ENCODE measurements at places on chromosomes 5 and 9.

DNA sequence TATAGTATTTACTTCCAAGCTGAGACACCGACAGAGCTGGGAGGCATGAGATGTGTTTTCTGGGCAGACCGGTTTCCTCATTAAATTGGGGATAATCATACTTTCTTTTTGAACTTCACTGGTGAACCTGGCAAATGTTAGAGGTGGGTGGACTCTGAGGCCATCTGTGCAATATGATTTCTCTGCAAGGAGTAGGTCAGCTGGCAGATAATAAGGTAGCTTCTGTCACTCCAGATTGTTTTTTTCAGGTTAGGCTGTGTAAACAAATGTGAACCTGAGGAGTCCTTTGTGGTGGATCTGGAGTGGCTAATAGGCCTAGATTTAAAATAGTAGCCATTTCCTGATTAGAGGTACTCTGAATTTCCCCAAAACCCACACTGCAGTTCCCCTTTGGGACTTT, 75.4 kb upstream of the S1PR3 start:
- DNase-seq = no peak

DNA sequence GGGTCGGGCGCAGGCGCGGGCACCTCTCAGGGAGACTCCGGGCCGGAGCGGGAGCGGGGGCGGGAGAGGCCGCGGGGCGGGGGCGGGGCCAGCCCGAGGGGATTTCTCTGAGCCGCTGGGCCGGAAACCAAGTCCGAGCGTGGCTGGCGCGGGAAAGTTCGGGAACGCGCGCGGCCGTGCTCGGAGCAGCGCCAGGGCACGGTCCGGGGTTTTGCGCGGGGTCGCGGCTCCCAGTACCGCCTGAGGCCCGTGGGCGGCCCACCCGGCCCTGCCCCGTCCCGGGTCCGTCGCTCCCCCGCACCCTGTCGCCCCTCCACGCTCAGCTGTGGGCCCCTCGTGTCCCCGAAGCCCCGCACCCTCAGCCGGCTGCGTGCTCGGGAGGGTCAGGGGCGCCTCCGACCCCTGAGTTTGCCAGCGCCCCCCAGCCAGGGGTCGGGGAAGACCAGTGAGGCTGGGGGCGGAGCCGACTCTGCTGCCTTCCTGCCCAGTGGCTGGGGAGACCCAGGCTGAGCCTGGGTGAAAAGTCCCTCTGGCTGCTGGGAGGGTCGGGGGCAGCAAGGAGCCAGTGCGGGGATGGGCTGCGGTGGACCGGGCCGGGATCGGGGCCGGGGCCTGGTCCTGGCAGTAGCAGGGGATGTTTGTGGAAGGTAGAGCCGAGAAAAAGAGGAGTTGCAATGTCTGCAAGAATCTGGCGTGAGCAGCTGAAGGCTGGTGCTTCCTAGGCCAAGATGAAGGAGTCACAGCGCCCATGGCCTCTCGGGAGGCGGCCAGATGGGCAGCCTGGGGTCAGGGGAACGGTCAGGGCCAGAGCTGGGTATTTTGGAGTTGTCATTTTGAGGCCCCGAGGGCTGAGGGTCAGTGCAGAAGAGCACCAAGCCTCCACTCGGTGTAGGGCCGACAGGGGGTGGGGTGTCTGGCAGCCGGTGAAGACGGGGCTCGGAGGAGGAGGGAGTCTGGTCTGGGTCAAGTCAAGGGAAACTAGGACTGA, 588 bp downstream of the TRAF2 start:
- DNase-seq = no peak

DNA sequence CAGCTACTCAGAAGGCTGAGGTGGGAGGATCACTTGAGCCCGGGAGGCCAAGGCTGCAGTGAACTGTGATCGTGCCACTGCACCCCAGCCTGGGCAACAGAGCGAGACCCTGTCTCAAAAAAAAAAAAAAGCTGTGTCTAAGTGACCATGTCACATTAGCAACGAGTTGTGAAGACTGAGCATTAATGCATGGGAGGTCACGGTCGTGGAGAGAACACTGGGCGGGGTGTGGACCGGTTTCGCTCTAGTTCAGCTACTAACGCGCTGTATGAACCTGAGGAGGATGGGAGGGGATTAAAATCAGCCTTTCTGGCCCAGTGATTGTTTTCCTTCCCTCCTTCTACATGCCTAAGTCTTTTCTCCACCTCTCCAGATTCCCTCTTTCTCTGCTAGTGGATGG, 56.7 kb upstream of the CARTPT start:
- DNase-seq = no peak

DNA sequence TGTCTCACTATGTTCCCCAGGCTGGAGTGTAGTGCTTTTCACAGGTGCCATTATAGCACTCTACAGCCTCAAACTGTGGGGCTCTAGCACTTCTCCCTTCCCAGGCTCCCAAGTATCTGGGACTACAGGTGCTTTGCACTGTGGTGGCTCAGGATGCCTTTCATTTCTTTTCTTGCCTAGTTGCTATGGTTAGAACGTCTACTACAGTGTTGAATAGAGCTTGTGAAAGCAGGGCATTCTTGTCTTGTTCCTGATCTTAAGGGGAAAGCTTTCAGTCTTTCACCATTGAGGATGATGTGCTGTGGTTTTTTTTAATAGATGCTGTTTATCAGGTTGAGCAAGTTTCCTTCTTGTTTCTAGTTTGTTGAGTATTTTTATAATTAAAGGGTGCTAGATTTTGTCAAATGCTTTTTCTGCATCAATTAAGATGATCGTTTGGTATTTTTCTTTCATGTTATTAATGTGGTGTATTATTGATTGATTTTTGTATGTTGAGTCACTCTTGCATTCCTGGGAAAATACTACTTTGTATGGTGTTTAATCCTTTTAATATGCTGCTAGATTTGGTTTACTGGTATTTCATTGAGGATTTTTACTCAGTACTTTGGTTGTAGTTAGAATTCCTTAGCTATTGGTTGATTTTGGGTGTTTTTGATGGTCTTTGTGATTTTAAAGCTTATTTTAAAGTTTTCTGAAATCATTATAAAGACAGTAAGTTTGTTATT, 35.6 kb downstream of the GPBP1 start:
- DNase-seq = no peak

DNA sequence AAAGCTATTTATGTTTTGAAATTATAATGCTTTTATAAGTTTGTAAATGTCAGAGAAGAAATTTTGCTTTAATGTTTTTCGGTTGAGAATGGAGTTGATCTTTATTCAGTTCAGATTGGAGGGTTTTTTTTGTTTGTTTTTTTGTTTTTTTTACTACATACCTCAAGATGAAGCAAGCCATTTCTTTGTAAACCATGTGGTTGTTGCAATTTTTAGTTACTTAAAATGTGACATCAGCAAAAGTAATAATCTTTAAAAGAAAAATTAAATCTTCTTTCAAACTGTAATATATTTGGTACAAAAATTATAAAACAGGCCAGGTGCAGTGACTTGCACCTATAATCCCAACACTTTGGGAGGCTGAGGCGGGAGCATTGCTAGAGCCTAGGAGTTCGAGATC, 102.6 kb downstream of the CDC42SE2 start:
- no peak for DNase-seq

DNA sequence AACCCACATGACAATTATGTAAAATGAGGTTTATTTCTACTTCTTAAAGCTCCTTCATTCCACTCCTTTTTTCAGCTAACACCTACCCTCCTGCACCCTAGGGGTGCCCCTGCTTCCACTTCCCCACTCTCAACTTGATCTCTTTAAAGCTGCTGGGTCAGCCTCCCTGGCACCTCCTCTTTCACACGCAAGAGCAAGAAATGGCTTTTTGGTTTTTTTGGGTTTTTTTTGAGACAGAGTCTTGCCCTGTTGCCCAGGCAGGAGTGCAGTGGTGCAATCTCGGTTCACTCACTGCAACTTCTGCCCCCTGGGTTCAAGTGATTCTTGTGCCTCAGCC, 64.4 kb downstream of the SUSD1 start:
- no peak for DNase-seq

- DNase-seq = no peak
These were observed 14.7 kb downstream of the PIK3R1 start for GRCh38 chr5:68230285-68230684.

DNA sequence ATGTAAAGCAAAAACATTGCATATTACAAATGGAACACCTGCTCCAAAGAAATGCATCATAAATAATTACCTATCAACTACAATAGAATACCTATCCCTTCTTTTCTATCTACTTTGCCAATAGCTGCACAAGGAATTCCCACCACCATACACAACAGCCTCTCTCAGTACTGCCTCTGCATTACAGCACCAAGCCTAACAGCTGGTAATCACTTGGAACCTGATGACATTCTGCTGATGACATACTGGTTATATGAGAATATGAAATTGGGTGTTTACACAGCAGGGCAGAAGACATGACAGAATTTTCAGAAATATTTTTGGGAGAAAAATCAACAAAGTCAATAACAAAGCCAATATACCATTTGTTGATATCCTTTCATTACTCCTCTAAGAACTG, 43.2 kb downstream of the PSMB7 start:
- DNase-seq = no peak
